Anterior cingulate cortex (tissue), 58 donors: ENCODE measurements at places on chromosomes 13 and 19.

GRCh38 chr13:47518530-47518929, 482.5 kb downstream of the SUCLA2 start:
- DNase-seq, result no peak

DNA sequence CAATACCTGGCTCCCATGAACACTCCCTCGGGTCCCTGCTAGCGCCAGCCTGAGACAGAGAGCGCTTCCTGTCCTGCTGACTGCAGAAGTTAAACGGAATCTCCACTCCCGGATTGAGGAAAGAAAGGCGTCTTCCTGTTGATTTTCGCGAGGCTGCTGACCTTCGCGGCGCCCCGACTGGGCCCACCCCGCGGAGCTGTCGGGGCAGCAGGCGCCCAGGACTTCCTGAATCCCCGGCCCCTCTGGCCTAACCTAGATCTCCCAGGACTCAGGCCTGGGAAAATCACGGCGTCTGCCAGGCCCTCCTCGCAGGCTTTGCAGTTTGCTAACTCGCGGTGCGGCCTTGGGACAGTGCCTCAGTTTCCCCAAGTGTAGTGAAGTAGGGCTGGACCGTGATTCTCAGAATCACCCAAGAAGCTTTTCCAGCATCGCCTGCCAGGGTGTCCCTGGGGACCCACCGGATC, 108.8 kb downstream of the KCTD15 start:
- no peak for DNase-seq

- peak; percentile 44 for DNase-seq
Measured at GRCh38 chr19:18160971-18161635, 8.1 kb downstream of the PIK3R2 start.

DNA sequence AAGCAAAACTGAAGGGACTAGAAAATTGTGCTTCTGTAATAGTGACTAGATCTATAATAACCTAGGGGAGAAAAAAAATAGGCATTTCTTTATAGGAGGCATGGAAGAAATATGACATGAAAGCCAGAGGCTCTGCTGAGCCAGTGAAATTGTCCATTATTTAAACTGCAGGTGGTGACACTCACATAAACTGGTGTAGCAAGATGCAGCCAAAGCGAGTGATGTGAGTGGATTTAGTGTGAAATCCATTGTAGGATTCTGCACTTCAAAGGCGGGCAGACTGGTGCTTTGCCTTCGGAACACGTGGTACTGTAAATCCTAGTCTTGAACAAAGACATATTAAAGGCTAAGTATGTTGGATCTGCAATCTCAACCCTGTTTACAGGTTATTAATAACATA, 361.9 kb downstream of the TBC1D4 start:
- no peak for DNase-seq

DNA sequence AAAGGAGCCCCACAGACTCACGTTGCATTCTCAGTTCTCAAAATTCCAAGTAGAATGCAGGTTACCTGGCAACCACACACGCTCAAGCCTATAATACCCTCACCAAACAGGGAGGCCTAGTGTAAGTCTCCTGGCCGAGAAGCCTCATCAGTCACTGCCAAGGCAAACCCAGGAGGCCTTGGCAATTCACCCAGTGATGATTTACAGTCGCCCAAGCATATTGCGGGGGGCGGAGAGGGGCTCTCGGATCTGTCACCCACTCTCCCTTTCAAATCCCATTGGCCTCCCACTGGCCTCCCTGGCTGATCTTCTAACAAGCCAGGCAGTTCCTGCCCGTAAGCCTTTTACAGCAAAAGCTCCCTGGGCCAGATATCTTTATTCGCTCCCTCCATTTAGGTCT, 1.1 kb downstream of the AKAP8L start:
- DNase-seq, result no peak

DNA sequence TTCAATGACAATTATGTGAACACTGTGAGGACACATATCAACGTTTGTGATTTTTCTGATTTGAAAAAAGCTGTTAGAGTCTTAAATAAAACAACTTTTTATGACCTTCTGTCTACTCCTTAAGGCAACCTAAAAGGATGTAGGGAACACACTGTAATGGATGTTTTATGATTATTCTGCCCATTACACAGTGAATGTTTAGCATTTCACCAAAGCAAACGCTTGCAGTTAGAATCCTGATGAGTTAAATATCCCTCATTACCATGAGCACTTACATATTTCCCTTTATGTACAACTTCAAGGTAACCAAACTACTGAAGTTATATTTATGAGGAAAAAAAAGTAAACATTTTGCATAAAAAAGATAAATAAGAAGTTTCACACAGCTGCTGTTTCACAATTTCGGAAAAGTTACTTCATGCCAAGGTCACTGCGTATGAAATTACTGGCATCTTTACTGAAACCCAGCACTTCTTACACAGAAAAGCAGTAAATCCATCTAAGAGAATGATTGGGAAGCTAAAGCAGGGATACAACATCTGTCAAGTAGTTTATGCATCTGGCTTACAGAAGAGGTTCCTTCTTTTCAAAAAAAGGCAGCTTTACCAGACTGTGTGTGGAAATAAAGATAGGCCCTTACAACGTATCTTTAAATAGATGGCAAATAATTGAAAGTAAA, 733.7 kb upstream of the ATXN8OS start:
- no peak for DNase-seq

GRCh38 chr13:75258159-75258782, 223.7 kb downstream of the TBC1D4 start:
- DNase-seq, result no peak

- peak; percentile 97 for DNase-seq
Measured at GRCh38 chr19:36214386-36215275, at the start of the genes ZNF146 and ZNF565. Gene ZNF146 (plus strand): TSS chr19:36215106. CDS start chr19:36236441, 21,335 bp downstream. Gene ZNF565 (minus strand): TSS chr19:36214665. CDS start chr19:36201985, 12,680 bp downstream.

- DNase-seq, result no peak
Measured at GRCh38 chr19:34556488-34556887, 74.9 kb downstream of the WTIP start.

DNA sequence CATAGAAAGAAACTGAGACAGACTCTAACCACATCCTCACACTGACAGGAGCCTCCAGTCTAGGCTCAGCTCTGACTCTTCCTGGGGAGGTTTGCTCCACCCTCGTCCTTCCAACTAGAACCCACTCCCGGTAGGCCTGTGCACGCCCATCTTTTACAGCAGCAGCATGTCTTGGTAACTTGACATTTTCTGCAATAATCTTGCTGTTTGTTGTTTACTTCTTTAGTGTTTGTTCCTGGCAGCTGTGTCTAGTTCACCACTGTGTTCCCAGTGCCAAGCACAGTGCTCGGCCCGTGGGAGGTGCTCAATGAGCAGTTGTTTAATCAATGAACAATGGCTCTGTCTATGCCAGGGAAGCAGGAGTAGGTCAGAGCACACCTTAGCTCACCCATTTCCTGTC, 23.1 kb upstream of the ZNF729 start:
- no peak for DNase-seq

- no peak for DNase-seq
Measured at GRCh38 chr19:37763488-37763887, 15.9 kb downstream of the ZNF573 start.

DNA sequence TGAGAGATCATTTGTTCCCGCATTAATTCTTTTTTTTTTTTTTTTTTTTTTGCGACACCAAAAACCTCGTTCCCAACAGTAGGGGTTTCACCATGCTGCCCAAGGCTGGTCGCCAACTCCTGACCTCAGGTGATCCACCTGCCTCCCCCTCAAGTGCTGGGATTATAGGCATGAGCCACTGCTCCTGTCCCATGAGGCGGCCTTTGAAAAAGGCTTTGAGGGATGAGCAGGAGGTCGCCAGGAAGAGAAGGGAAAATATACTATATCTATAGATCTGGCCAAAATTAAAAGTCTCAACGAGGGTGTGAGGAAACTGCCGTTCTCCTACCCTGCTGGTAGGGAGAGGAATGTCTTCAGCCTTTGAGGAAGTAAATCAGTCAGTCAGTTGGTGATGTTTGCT, 26.2 kb downstream of the ZNF473 start:
- no peak for DNase-seq
